NCI-H1436 treated with DMSO at 0.1 percent for 48 hours (cell line): ENCODE measurements at places on chromosomes 6 and 20.

GRCh38 chr6:113596387-113597230, 260.5 kb upstream of the MARCKS start:
- peak; percentile 89 for DNase-seq

GRCh38 chr6:126824815-126825214, 293.7 kb upstream of the RSPO3 start:
- no peak for DNase-seq

DNA sequence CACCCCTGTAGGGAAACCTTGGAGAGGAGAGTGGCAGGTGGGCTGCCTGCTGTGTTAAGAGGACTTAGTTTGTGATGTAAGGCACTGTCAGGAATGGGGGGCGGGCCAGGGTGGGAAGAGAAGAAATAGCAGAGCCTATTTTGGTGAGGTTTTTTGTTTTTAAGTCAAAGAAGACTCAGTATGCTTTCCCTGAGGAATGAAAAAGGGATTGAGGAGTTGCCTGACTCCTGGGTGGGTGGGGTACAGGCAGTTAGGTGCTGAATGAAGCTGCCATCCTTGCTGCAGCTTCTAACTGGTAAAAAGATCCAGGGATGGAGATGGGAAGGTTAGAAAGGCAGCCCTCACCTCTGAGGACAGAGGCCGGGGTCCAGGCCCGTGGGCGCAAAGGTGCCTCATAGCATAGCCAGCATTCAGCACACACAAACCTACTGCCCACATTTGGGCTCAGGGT, 37.9 kb downstream of the PLCG1 start:
- no peak for DNase-seq

DNA sequence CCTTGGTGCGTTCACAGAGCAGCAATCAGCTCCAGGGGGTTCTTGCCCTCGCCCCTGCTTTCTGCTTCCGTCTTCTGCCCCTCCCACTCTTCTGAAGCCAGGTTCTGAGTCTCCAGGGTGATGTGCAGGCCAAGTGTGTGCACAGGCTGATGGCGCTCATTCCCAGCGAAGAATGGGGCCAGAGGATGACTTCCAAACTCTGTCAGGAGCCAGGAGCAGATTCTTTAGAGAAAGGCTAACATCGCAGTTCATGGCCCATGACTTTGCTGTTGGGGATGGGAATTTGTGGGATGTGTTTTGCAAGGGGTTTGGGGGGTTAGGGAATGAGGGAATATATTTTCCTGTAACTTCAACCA, 56.1 kb upstream of the CCN6 start:
- DNase-seq = no peak

- DNase-seq = no peak
Observed at GRCh38 chr6:136718476-136718875, 73.8 kb downstream of the MAP3K5 start.

DNA sequence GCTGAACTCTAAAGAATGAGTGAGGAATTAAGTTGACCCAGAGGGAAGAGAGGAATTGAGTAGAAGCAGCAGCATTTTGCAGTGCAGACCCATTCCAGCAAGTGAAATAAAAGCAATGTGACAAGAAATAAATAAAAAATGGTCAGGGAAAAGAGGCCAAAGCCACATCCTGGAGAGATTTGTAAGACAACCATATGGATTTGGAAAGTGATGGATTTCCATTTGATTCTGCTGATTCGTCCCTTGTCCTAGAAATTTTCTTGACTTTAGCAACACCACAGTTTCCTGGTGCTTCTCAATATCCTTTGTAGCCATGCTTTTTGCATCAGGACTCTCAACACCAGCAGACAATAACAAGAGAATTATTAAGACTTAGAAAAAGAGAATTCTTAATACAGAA, 29.8 kb downstream of the ANKEF1 start:
- DNase-seq = no peak

GRCh38 chr6:14695579-14695978, 550.3 kb upstream of the JARID2 start:
- DNase-seq = no peak

GRCh38 chr20:51446656-51447055, 95.9 kb downstream of the NFATC2 start:
- DNase-seq = no peak

GRCh38 chr20:61328911-61329558, 77.0 kb downstream of the CDH4 start:
- no peak for DNase-seq

- no peak for DNase-seq
Observed at GRCh38 chr20:50838707-50839385, 44.0 kb downstream of the BCAS4 start.

- DNase-seq = no peak
Observed at GRCh38 chr6:134810402-134810801, 139.5 kb downstream of the ALDH8A1 start.

DNA sequence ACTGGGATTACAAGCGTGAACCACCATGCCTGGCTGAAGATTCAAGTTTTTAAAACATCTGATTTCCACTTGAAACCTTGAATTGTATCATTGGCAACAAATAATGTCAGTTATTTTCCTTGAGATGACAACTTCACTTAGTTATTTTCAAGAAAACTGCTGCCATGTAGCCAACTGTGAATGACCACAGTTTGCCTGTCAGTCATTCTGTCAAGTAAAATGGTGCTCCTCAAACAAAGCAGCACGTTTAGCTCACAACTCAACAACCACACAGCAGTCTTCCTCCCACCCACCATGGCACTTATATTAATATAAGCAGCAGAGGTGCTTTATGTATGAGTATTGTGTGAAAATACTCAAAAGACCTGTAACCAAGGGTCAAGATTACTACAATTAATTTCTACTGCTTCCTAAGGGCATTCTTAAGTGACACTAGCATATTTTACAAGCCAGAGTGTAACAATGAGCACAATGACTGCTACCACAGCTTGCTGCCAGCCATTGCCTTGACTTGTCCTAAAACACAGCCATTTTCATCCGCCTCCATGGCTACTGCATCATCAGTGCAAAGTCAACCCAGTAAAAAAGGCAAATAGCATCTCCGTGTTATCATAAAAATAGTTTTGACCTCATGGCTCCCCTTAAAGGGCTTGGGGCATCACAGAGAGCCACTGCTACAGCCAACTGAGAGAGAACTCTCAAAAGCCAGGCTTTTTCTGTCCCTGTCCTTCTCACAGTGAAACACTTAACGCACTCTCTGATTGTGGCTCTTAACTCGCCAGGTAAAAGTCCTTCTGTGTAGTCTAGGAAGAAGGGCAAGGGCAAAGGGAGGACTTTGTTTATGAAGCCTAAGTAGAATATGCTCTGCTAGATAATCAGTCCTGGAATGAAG, 96.4 kb upstream of the TAB2 start:
- no peak for DNase-seq

DNA sequence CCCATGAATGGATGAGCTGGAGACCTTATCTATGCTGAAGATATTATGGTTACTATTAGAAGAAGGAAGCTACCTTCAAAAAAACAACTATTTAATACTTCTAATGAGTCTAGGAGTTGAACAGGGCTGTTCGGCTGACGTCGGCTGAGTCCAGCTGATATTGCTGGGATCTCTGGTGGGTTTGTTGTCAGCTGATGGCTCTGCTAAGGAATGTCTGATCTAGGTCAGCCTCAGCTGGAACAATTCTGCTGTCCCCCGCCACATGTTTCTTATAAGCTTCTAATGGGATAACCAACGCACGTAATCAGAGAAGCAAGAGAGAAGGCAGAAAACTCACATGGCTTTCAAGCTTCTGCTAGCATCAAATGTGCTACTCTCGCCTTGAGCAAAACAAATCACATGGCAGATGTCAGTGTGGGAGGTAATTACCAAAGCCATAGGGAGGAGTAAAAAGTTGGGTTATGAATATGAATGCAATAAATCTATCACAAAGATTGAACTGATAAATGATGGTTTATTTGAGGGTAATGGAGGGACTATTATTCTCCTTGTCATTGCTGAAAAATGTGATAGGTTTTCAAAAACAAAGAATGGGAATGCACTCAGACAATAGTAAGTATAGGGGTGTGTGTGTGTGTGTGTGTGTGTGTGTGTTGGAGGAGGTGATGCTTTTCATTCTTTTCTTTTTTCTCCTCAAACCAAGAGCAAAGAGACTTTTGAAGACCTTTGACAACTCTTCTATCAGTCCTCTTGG, 71.5 kb downstream of the BTBD3 start:
- DNase-seq = no peak

DNA sequence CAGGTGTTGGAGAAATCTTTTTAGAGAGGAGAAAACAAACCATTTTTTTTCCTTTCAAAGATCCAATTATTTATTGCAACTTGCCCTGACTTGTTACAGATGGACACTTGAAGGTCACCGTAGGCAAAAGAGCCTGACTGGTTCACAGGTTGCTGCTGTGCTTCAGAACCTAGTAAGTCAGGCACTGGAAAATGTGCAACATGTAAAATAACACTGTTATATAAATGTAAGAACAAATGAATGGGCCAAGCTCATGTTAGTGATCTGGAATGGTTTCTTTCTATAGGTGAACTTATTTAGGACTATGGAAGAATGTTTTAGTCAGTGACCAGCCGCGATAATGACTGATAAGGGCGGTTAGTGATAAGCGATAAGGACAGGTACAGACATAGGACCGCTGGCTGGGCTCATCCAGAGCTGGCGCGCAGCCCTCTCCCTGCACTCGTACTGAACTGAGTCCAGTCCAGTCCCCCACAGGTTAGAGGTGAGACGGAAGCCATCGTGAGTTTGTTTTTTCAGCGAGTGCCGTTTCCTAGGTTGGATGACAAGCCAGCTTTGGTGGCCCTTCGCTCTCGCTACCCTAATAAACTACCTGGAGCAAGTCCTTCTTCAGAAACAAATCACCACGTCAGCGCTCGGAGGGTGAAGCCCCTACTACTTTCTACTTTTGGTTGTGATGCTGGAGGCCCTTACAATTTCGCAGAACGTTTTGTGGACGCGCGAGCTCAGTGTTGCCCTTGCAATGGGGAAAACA, 94.4 kb upstream of the PRDM1 start:
- DNase-seq = no peak

DNA sequence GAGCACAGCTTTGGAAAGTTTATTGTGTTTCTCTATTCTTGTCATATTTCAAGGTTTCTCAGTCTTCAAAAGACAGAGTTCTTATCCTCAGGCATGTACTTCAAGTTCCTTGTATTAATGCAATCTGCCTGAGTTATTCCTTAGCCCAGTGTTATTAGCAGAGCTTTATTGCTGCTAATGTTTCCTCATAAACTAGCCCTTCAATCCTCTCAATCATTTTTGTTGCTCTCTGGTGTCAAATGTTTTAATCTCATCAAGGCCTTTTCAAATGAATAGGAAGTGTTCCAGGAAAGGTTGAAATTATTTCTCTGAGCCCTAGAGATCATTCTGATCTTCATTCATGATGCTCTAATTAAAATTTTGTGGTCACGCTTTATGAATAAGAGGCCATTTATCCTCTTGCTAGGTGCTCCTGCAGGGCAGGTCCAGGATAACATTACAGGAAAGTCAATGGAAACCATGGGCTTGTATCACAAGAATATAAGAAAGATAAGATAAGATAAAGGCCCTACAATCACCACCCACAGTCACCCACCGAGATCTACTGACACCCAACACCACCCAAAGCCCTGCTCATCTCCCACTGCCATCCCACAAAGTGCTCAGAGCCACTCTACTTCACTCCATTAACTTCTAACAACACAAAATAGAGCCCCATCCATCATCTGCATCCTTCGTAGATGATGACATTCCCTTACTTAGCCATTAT, 125.9 kb downstream of the COL9A1 start:
- no peak for DNase-seq

GRCh38 chr6:72554761-72555221, 67.1 kb upstream of the KCNQ5 start:
- no peak for DNase-seq

DNA sequence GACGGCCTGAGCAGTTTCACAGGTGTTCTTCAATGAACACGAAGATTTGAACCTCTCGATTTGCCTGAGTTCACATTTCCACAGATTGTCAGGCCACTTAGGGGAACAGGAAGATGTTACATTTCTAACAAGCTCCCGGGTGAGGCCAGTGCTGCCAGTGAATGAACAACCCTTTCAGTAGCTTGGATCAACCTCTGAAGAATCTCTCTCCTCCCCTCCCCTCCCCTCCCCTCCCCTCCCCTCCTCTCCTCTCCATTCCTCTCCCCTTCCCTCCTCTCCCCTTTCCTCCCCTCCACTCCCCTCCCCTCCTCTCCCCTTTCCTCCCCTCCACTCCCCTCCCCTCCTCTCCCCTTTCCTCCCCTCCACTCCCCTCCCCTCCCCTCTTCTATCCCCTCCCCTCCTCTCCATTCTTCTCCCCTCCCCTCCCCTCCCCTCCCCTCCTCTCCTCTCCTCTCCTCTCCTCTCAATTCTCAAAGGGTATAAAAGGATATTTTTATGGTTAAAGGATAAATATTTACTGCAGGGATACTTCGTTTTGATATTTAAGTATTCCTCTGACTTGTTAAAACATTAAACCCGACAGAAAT, 114.1 kb upstream of the INSM1 start:
- no peak for DNase-seq

DNA sequence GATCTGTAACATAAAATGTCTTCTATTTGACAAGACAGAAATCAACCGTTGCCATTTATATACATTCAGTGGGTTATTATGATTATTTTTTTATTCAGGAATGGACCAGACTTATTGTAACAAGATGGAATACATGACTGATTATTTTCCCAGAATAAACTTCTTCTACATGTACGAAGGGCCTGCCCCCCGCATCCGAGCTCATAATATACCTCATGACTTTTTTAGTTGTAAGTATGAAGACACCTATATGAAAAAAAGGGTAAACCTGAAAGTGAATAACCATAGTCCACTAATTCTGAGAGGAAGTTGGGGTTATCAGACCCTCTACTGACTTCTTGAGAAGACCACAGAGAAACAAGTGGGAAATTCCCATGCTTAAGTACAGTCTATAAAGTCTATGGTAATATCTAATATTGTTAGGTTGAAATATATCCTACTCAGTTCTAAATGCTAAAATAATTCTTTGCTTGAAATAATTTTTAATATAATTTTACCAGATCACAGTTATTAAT, 15.9 kb downstream of the OR2A4 start:
- no peak for DNase-seq

DNA sequence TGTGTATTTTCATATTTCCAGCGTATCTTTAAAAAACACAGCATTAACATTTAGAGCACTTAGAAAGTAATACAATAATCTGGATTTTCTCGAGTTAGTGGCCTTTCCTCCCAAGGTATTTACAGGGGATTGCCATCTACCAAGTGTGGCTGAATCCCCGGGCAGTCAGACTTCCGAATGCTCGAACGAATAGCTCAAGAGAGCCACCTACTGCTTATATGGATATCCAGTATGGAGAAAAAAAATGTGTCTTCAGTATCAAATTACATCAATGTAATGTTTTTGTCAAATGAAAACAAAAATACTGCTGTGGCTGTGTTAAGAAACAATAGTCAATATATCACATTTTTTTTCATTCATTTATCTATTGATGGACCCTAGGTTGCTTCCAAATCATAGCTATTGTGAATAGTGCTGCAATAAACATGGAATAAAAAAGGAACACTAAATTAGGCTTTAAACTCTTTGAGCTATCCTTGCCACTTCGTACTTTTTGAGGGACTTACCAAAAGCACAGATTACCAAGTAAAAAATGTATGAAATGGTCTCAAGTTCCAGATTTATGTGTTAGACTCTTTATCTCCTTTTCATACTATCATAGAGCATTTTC, 654.5 kb upstream of the PTCHD4 start:
- DNase-seq = peak; percentile 48

GRCh38 chr6:51213811-51214210, 395.1 kb downstream of the TFAP2B start:
- no peak for DNase-seq
